Activated T-helper 1 cell treated with anti-CD3 and anti-CD28 coated beads, Interleukin-12 subunit alpha, Interleukin-12 subunit beta, Interleukin-2, Interleukin-4 antibody, amounts not matched to agents 30 ng/mL and 10 ng/mL and 1 ng/mL, durations not matched to agents 14 hours and 24 hours and 36 hours (primary cell): ENCODE measurements at places on chromosomes 16 and 17. TPM values are rescaled to one million over a fixed set of nuclear protein-coding genes. Genes with fewer than 3 reads are reported as not detected.

GRCh38 chr16:27273670-27274423, 5.3 kb upstream of the NSMCE1 start:
- DNase-seq = no peak

DNA sequence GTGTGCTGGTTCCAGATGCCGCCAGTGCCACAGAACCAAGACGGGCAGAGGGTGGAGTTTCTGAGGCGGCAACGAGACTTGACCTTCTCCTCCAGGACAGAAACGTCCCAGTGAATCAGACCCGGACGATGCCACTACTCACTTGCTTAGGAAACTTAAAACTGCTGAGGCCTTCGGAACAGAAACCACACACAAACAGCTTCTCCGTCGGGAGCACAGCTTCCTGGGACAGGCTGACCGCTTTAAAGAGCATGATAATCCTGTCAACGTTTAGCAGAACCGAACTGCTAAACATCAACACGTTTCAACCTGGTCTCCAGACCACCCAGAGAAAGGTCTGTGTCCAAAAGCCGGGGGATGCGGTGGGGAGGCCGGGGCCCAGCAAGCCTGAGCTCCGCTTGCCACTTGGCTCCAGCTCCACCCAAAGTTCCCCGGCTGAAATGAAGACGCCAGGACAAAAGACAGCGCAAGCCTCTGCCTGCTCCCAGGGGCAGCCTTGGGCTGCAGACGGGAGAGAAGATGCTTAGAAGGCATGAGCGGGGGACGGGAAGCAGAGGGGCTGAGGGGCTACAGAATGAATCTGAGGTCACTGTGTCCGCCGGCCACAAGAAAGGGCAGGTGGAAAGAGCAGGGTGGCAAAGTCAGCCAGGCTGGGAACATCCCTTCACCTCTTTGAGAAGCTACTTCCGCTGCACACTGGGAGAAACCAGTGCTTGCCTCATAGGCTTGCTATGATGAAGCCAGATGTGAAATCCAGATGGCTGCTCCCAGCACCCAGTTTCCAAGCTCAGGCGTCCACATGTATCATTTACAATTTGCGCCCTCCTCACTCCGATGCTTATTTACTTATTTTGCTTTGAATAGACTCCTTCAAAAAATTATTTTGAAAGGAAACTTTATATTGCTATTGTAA, 69.0 kb downstream of the MRM3 start:
- no peak for DNase-seq

DNA sequence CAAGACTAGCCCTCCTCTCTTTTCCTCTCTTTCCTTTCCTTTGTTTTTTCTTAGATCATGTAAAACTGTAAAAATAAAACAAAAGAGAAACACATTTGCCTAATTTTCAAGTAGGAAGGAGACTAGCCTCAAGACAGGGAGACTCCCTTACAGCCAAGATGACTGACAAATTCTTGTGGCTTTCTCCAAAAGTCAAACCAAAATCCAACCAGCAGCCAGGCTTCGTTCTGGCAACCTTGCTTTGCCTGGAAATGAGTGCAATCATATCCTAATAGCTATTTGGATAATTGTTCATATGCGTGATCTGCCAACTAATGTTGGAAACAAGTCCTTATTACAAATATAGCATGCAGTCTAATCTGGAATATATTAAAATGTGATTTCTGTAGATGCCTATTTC, 868.9 kb upstream of the SOX9 start:
- DNase-seq = no peak

- no peak for DNase-seq
Observed at GRCh38 chr17:56624309-56624708, 30.8 kb downstream of the NOG start.

DNA sequence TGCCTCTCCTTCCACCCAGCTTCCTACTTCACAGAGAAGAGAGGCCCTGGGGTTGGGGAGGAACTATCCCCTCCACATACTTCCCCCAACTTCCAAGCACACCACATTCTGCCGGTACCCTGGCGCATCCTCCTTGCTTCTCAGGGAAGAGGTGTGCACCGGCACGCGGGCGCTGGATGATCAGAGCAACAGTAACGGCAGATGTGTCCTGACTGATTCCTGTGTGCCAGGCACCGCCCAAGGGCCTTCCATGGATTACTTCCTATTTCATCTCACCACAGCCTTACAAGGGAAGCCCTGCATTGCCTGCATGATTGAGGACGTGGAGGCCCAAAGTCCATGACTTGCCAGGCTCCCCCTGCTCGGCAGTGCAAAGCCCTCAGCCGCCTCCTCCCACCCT, 21.1 kb upstream of the MLKL start:
- no peak for DNase-seq

DNA sequence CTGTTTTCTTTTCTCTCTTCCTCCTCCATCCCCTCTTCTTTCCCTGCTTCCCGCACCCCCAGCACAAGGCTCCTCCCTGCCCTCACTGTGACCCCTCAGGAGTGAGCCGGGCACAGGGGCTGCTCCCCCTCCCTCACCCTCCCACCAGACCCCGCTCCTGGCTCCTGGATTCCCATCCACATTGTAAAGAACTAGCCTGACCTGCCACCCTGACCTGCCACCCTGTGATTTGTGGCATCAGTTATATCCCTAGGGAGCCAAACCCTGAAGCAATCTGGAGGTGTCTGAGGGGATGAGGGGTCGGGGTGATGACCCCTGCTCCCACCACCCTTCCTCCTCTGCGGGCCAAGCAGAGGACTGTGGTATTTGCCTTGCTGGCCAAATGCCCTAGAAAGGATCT, 98.0 kb upstream of the LHX1 start:
- DNase-seq = no peak

- DNase-seq = no peak
Observed at GRCh38 chr17:2090210-2090641, 35.3 kb downstream of the HIC1 start.

GRCh38 chr17:59914274-59914854, 21.4 kb downstream of the RPS6KB1 start:
- no peak for DNase-seq

Gene LITAFD
- not detected in 2 replicates for total RNA-seq

Gene C17orf113
- total RNA-seq = 0.05 TPM in 2 replicates

Gene SCN4A
- total RNA-seq = 0.13 and 0.22 TPM in 2 replicates

Gene KRT40
- total RNA-seq = not detected in 2 replicates

Gene KRT32
- not detected in 2 replicates for total RNA-seq
